Gastrocnemius medialis (tissue), 4 donors: ENCODE measurements at places on chromosomes 2 and 18. TPM values are rescaled to one million over a fixed set of nuclear protein-coding genes. Genes with fewer than 3 reads are reported as not detected.
A peak's percentile ranks its signal among the peaks of the same experiment; 100 is the strongest.

DNA sequence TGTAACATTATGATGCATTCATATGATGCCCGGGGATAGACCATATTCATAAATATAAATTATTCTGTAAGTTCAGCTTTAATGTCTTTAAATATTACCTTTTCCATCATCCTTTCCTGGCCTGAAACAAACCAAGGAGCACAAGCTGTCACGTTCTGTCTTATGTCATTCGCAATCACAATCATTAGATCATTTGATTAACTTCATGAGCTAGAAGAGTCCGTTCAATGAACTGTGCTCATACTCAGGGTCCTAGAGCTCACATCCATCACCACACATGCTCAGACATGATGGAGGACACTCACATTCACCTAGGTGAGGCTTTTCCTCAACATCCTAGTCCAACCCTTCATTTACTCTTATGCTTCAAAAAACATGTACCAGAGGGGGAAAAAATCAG lies 599.0 kb upstream of the ID2 start:
- no peak for DNase-seq

GRCh38 chr2:156110890-156111289 lies 221.6 kb downstream of the NR4A2 start:
- DNase-seq, result no peak

GRCh38 chr18:66966171-66966570 lies 362.3 kb upstream of the CDH19 start:
- no peak for DNase-seq

DNA sequence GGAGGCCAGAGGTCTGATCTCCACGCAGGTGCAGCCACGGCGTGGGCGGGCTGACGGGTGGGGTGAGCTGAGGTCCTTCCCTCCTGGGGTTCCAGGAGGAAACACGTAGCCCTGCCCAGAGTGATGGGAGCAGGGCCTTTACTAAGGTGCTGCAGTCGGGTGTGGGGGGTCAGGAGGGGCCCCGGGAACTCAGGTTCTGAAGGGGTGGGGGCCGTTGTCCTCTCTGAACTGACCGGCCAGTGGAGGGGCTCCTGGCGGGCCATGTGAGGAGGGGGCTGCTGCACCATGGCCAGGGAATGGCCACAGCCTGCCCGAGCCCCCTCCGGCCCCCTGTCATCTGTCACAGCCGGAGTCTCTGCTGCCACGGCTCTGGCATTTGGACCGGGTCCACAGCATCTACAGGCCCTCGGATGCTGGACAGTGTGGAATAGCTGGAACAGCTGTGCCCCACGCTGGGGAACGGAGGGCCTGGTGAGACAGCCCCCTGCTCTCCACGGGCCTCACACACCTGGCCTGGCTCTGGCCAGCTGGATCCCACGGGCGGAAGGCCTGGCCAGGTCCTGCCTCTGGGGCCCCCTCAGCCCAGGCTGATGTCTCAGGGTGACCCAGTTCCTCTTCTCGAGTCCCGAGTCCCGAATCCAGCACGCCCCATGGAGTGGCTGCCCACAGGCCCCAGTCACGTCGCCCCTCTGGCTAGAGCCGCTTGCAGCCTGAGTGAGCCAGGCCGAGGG lies 145.6 kb upstream of the GPC1 start:
- DNase-seq, result no peak

DNA sequence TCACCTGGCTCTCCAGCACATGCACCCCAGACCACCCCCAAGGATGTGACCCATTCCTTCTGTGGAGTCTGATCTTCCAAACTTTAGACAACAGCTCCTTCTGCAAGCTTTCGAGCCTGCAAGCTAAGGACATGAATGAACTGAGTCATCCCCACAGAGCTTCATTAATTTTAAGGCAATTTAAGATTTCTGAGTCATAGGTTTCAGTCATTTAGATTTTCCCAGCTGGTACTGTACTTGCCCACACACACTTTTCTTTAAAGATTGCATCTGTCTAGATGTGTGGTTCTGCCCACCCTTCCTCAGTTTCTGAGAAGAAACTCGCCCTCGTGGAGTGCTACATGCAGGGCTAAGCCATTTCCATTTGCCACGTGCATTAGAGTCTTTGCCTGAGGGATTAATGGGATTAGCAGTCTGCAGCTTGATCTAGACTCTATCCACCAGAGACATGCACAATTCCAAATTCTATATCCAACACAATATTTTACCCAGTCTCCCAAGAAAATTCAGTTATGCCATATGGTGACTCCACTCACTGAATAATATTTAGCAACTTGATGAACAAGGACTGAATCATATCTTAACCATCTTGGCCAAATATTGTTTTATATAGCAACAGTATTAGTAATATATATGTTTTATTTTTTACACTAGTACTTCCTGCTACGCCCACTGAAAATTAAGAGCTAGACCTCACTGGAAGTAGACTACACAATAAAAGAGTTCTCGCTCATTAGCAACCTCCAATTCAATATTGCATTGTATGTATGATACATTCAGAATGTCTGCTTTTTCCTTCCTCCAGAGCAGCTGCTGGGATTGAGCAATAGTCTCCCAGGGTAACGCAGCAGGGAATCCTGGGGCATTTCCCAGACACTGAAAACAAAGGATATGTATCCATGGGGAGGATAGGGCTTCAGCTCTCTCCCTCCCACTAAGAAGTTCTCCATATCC lies 14.3 kb upstream of the TRIB2 start:
- DNase-seq, result no peak

GRCh38 chr18:31977270-31977872 lies 34.4 kb upstream of the TRAPPC8 start:
- DNase-seq, result peak; percentile 10

The KCNJ3 gene
- 0.09 TPM for total RNA-seq

The LYG1 gene
- not detected for total RNA-seq

The ERICH2 gene
- not detected for total RNA-seq

The CASP10 gene
- total RNA-seq, result 3.5 TPM

The GAREM2 gene
- 0.46 TPM for total RNA-seq

The GAD1 gene
- not detected for total RNA-seq
